Kidney (tissue), 22 donors: ENCODE measurements at places on chromosomes 1 and 21. TPM values are rescaled to one million over a fixed set of nuclear protein-coding genes. Genes with fewer than 3 reads are reported as not detected.

DNA sequence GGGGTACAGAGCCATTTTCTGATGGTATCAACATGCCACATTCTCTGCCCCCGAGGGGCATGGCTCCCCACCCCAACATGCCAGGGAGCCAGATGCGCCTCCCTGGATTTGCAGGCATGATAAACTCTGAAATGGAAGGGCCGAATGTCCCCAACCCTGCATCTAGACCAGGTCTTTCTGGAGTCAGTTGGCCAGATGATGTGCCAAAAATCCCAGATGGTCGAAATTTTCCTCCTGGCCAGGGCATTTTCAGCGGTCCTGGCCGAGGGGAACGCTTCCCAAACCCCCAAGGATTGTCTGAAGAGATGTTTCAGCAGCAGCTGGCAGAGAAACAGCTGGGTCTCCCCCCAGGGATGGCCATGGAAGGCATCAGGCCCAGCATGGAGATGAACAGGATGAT lies 50.6 kb downstream of the ACP6 start:
- no peak for DNase-seq
- peaks cover 37% of the 10 kb centered on the region for H3K36me3 ChIP-seq
- no peaks in the 10 kb centered on the region for H3K4me1 ChIP-seq
- H3K27me3 ChIP-seq: no peaks in the 10 kb centered on the region
- no peak overlapping the region for H3K27ac ChIP-seq
- no peak overlapping the region for H3K4me3 ChIP-seq

DNA sequence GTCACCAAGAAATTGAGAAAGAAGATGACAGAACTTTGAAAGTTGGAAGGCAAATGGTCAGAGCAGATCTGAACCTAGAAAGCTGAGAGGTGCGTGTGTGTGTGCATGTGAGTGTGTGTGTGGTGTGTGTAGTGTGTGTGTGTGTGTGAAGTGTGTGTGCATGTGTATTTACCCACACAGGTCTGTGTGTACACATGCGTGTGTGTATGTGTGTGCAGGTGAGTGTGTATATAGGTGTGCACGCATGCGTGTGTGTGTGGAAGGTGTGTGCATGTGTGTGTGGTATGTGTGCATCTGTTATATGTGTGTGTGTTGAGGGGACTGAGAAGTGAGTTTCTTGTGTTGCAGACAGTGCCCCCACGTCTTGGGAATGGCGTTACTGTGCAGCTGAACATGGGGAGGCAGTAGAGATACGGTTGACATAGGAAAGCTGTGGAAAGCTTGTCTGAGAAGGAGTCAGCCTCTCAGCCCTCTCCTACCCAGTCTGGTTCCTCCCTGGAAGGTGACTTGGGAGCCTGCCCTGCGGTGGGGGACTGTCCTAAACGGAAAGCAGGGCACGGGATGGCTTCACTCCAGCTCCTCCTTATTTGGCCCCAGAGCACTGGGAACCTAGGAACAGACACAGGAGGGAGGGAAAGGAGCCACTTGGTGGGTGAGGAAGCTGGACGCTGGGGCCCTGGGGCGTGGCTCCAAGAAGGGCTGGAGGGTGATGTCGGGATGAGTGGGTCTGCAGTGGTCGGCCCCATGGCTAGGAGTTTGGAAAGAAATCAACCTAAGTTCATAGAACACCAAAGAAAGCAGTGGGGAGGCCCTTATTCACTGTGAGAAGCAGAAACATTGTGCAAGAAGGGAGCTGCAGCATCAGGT lies 97.2 kb downstream of the PCBP3 start:
- DNase-seq: no peak
- no peaks in the 10 kb centered on the region for H3K36me3 ChIP-seq
- no peaks in the 10 kb centered on the region for H3K27me3 ChIP-seq
- H3K27ac ChIP-seq: no peak overlapping the region
- no peaks in the 10 kb centered on the region for H3K4me1 ChIP-seq
- no peak overlapping the region for H3K4me3 ChIP-seq

DNA sequence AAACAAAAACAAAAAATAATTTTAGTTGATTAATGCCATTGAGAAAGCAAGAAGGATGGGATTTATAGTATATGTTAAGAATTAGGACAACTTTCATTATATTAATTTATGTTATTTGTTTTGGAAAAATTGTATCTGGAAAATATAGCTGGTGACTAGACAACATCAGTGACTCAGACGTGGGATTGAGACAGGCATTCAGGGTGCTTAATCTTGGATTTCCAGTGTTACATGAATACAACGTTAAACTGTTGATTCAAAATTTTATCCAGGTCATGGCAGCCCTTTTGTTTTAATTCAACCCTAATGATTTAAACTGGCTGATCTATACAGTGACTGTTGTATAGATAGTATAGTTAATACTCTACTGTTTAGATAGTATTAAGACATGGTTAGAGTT lies 827.1 kb upstream of the B3GALT2 start:
- H3K36me3 ChIP-seq: no peaks in the 10 kb centered on the region
- no peaks in the 10 kb centered on the region for H3K4me1 ChIP-seq
- H3K27ac ChIP-seq: no peak overlapping the region
- no peak for DNase-seq
- H3K4me3 ChIP-seq: no peak overlapping the region
- no peaks in the 10 kb centered on the region for H3K27me3 ChIP-seq

- peaks cover 64% of the 10 kb centered on the region for H3K36me3 ChIP-seq
- H3K27me3 ChIP-seq: no peaks in the 10 kb centered on the region
- no peaks in the 10 kb centered on the region for H3K4me1 ChIP-seq
- no peak overlapping the region for H3K4me3 ChIP-seq
- DNase-seq: no peak
Measured at GRCh38 chr1:40064797-40065499, 24.4 kb downstream of the CAP1 start.

SPATA21 gene
- not detected for total RNA-seq

FAM3B gene
- 19.4 TPM for total RNA-seq
